IPS DF 6.9 (cell line): ENCODE measurements at places on chromosomes 13 and 19.

- no peak for DNase-seq
These were observed 55.5 kb downstream of the CYSLTR2 start for GRCh38 chr13:48709213-48709612.

- no peak for DNase-seq
These were observed 14.0 kb downstream of the PDX1 start for GRCh38 chr13:27933580-27934328.

DNA sequence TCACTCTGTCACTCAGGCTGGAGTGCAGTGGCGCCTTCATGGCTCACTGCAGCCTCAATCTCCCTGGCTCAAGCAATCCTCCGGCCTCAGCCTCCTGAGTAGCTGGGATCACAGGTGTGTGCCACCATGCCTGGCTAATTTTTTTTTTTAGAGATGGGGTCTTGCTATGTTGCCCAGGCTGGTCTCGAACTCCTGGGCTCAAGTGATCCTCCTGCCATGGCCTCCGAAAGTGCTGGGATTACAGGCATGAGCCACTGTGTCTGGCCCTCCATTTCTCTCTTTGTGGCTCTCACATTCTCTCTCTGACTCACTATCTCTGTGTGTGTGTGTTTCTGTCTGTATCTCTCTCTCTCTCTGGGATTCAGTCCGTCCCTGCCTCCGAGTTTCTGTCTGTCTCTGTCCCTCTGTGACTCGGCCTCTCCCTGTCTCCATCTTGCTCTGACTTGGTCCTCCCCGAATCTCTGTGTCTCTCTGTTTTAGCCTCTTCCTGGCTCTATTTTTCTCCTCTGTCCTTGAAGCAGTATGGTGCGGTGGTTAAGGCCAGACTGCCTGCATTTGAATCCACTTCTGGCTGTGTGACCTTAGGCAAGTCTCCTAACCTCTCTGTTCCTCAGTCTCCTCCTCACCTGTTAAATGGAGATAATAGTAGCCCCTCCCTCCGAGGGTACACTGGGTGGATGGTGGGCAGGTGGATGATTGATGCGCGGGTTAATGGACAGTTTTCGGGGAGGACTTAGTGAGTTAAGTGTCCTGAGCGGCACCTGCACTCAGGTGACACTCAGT is 11.0 kb downstream of the MEIS3 start:
- no peak for DNase-seq

DNA sequence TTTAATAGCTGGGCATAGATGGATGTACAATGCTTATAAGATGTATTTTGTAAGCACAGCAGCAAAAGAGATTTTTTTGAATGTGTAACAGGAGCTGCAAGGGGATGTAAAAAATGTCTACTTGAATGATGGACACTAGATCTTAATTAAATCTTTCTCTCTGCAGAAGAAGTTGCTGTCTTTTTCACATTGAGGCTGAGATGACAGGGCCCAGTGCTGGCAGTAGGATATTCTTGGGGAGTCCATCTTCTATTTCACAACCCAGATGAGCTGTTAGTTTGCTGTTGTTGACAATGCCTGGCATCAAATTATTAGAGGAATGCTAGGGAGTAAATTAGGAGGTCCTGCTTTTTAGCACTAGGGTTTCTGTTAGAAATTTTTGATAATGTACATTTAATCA is 698.7 kb downstream of the SLITRK5 start:
- no peak for DNase-seq

GRCh38 chr13:55528434-55528833 is 1612.3 kb upstream of the PRR20A start:
- no peak for DNase-seq

DNA sequence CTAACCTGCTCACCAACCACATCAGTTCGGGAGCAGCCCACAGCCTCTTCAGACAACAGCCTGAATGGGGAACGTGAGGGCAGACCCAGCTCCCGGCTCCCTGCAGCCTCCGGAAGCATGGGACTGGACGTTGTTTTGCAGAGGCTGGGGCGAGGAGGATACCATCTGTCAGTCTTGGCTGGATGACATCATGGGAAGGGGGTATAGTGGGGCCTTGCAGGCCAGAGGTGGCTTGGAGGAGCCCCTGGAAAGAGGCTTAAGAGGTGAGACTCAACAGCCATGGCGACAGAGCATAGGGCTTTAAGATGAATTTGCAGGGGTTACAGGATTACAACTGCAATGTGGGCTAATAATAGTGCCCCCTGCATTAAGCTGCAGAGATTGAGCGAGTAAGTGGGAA is 1.5 kb downstream of the FXYD3 start:
- DNase-seq = no peak

GRCh38 chr13:69287050-69287698 is 820.5 kb upstream of the ATXN8OS start:
- DNase-seq = no peak
